Left ventricle myocardium inferior (tissue), 1 donor: ENCODE measurements at places on chromosomes 6 and 20. TPM values are rescaled to one million over a fixed set of nuclear protein-coding genes. Genes with fewer than 3 reads are reported as not detected.

DNA sequence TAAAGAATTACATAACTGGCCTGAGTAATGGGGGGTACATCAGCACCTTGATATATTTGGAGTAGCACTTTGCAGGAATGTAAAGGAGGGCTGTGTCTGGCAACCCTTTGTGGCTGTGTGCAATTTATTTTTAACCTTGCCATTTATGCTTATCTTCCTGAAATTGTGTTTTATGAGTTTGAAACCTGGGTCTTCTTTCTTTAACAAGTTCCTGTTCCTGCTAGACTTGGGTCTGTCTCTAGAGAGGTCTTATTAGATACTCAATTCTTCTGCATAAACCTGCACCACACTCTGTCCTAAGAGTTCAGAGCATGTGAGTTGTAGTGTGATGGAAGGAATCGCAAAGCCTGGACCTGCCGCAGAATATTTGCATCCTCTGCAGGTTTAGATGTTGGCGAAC, 181.0 kb downstream of the JARID2 start:
- no peaks in the 10 kb centered on the region for H3K27me3 ChIP-seq
- no peaks in the 10 kb centered on the region for H3K36me3 ChIP-seq
- peaks cover 77% of the 10 kb centered on the region for H3K4me1 ChIP-seq
- no peak overlapping the region for H3K4me3 ChIP-seq
- H3K27ac ChIP-seq, result peak overlapping the region; percentile 9
- DNase-seq, result no peak

DNA sequence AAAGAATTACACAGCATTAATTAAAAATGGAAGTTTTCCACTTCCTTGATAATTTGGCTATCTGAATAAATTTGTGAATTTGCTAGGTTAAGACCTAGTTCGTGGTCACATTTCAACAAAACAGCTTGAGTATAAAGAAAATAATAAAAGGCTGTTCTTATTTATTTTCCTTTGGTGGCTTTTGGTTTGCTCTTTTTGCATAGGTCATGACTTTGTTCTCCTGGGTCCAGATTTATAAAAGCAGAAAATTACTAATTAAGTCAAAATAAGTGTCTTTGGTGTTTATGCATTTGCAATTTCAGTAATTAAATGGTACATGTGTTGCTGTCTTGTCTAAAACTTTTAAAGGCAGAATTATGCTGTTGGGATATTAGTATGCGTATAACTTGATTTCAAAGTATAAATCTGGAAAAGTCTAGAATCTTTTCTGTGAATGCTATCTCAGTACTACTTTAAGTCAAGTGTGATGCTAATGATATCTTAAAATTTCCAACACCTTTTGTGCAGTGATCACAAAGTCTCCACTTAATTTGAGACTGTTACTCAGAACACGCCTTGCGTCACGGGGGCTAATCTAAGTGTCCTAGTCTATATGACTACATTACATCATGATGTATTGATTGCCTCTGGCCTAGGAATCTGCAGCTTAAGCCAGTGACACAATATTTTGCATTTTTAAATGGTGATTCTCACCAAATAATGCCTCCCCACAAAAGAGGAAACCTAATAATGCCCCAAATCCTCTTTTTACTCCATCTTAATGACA, 41.0 kb downstream of the GNAS start:
- no peaks in the 10 kb centered on the region for H3K36me3 ChIP-seq
- peak overlapping the region; percentile 91 for H3K4me3 ChIP-seq
- H3K4me1 ChIP-seq, result peaks cover 68% of the 10 kb centered on the region

DNA sequence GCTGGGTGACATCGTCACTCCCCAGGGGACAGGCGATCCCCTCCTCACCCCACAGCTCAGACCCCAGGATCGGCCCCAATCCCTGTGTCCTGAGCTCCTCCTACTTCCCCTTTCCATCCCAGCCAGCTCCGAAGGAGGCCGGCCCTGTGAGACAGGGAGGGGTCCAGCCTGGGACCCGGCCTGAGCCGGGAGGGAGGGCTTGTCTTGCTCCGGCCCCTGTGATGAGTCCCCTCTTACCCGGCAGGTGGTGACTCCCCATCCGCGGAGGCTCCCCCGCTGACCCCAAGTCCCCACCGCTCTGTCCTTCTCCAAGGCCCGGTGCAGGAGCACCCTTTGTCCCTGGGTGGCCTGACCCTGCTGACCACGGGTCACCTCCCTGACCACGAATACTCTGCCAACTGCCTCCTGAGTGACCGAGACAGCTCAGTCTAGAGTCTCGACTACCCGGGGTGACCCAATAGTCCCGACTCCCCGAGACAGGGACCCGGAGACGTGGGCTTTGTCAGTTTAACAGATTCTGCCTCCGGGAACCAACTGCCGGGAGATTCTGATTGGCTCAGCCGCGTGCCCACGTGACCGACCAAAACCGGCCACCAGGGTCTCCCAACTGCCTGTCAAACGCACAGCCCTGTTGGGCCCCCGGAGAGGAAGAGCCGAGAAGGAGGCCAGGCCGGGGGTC, 187.4 kb upstream of the PROKR2 start:
- H3K36me3 ChIP-seq, result peaks cover 6% of the 10 kb centered on the region
- no peaks in the 10 kb centered on the region for H3K27me3 ChIP-seq
- peaks cover 7% of the 10 kb centered on the region for H3K4me1 ChIP-seq
- DNase-seq, result peak; percentile 77
- peak overlapping the region; percentile 88 for H3K27ac ChIP-seq

DNA sequence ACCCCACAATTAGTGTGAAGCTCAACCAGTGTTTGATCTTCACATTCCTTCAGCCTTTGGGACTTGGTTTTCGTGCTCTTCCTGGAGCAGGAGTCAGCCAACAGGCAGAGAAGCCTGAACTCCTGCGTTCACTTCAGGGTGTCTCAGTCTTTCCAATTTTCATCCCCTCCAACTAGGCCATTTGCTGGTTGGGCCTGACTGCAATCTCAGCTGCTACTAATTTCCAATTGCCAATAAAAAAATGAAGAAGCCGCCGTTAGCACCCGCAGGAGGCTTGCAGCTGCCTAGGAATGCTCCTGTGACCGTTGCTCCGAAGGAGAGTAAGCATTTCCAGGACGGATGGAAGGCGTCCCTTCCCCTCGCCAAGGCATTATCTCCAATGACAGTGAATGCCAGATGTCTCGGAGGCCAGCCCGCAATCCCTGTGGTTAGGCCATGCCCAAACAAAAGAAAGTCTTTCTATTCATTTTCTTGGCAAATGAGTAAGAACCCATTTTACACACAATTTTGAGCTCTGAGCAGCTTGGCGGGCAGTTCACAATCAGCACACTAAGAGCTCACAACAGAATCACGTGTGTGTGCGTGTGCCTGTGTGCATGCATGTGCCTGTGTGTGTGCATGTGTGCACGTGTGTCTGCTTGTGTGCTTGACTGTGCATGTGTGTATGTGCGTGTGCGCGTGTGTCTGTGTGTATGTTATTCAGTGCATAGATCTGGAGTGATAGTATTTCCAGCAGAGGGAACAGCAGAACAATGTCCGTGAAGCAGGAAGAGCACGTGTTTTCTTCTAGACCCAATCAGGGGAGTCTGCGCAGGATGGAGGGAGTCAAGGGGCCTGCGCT, 301.2 kb downstream of the SMOC2 start:
- H3K27me3 ChIP-seq, result no peaks in the 10 kb centered on the region
- H3K27ac ChIP-seq, result no peak overlapping the region
- no peaks in the 10 kb centered on the region for H3K4me1 ChIP-seq
- no peak for DNase-seq

DNA sequence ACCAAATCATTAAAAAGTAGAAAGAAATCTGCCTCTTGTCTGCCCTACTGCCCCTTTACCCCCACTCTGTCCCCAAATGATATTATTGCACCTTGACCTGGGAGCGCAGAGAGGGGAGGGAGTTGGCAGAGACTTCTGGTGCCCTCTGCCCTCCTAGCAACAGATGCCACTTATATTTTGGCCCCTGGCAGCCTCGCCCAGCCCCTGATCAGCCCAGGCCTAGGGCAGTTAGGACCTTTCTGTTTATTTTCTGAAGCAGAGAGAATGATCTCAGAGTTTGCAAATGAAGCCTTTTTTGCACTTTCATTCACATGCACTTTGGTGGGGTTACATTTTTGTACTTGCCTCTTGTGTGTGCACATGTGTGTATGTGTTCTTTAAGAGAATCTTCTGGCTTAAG, 8.4 kb upstream of the SGK2 start:
- H3K36me3 ChIP-seq, result peaks cover 3% of the 10 kb centered on the region
- no peak overlapping the region for H3K27ac ChIP-seq
- no peak for DNase-seq
- no peaks in the 10 kb centered on the region for H3K4me1 ChIP-seq

- no peaks in the 10 kb centered on the region for H3K36me3 ChIP-seq
- peaks cover 16% of the 10 kb centered on the region for H3K4me1 ChIP-seq
- H3K4me3 ChIP-seq, result peak overlapping the region; percentile 54
- no peak for DNase-seq
- H3K27ac ChIP-seq, result no peak overlapping the region
Observed at GRCh38 chr6:39313526-39314272, 520 bp downstream of the KCNK17 start.

- H3K27ac ChIP-seq, result no peak overlapping the region
- DNase-seq, result no peak
- H3K27me3 ChIP-seq, result no peaks in the 10 kb centered on the region
- no peak overlapping the region for H3K4me3 ChIP-seq
- peaks cover 43% of the 10 kb centered on the region for H3K4me1 ChIP-seq
Observed at GRCh38 chr20:48789185-48789668, 38.6 kb downstream of the PREX1 start.

DNA sequence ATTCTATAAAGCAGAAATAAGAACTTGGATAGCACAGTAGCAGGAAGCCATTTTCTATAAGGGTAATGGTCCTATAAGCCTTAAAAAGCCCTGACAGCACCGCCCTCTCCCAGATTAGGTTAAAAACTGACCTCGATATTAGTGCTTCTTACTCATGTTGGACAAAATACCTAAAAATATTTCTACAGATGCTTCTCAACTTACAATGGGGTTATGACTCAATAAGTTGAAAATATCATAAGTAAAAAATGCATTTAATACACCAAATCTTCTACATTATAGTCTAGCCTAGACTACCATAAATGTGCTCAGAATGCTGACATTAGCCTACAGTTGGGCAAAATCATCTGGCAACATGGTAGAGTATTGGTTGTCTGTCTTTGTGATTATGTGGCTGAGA, 70.3 kb downstream of the SESN1 start:
- H3K27ac ChIP-seq, result no peak overlapping the region
- peaks cover 67% of the 10 kb centered on the region for H3K4me1 ChIP-seq
- no peak overlapping the region for H3K4me3 ChIP-seq
- no peaks in the 10 kb centered on the region for H3K36me3 ChIP-seq
- H3K27me3 ChIP-seq, result no peaks in the 10 kb centered on the region

GRCh38 chr6:5729813-5730517, 276.8 kb downstream of the NRN1 start:
- H3K27me3 ChIP-seq, result no peaks in the 10 kb centered on the region
- no peak overlapping the region for H3K4me3 ChIP-seq
- no peak for DNase-seq
- H3K27ac ChIP-seq, result no peak overlapping the region

- H3K4me3 ChIP-seq, result peak overlapping the region; percentile 56
- peaks cover 77% of the 10 kb centered on the region for H3K4me1 ChIP-seq
- DNase-seq, result no peak
- H3K36me3 ChIP-seq, result no peaks in the 10 kb centered on the region
- no peak overlapping the region for H3K27ac ChIP-seq
Observed at GRCh38 chr20:21514553-21515251, 838 bp upstream of the NKX2-2 start.

GRCh38 chr6:150631984-150632642, 32.4 kb downstream of the PLEKHG1 start:
- DNase-seq, result no peak
- no peaks in the 10 kb centered on the region for H3K27me3 ChIP-seq
- H3K4me1 ChIP-seq, result peaks cover 54% of the 10 kb centered on the region
- peak overlapping the region; percentile 9 for H3K27ac ChIP-seq
- no peaks in the 10 kb centered on the region for H3K36me3 ChIP-seq

DNA sequence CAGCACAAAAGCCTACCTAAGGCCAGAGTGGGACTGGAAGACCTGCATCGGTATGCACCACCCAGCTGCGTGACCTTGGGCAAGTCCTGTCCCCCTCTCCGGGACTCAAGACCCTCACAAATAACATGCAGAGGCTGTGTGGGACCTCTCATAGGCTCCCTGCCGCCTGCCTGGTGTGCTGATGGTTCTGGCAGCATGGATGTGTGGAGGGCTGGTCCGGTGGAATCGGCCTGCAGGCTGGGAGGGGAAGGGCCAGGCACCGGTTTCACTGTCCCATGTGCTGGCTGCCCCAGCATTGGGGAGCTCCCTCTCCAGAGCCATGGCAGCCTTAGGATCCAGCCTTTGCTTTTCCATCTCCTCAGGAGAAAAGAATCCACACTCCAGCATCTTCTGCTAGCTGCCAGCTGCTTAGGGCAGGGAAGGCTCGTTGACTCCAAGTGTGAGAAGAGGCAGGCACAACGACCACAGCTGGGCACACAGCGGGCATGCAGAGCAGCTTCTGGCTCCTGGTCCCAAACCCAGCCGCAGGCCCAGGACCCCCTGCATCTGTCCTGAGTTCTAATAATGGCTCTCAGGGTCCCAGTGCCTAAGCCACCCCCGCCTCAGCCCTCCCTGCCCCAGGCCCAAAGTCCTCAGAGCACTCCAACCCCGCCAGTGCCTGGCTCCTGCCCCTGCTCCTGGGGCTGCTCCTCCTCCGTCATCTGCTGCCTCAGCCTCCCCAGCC, 32.5 kb downstream of the TFEB start:
- H3K27ac ChIP-seq, result peak overlapping the region; percentile 38
- H3K27me3 ChIP-seq, result no peaks in the 10 kb centered on the region
- no peak for DNase-seq
- peaks cover 98% of the 10 kb centered on the region for H3K4me1 ChIP-seq
- peaks cover 6% of the 10 kb centered on the region for H3K36me3 ChIP-seq
- H3K4me3 ChIP-seq, result no peak overlapping the region

- H3K36me3 ChIP-seq, result no peaks in the 10 kb centered on the region
- no peak overlapping the region for H3K27ac ChIP-seq
- no peak for DNase-seq
- peaks cover 39% of the 10 kb centered on the region for H3K4me1 ChIP-seq
- peaks cover 43% of the 10 kb centered on the region for H3K27me3 ChIP-seq
Observed at GRCh38 chr6:44267252-44267651, 1.9 kb upstream of the NFKBIE start.

GRCh38 chr20:48359692-48360341, 468.0 kb downstream of the PREX1 start:
- H3K36me3 ChIP-seq, result no peaks in the 10 kb centered on the region
- H3K4me3 ChIP-seq, result no peak overlapping the region
- no peaks in the 10 kb centered on the region for H3K4me1 ChIP-seq
- no peaks in the 10 kb centered on the region for H3K27me3 ChIP-seq

GRCh38 chr20:37920679-37921322, 17.9 kb downstream of the VSTM2L start:
- no peak overlapping the region for H3K4me3 ChIP-seq
- H3K36me3 ChIP-seq, result no peaks in the 10 kb centered on the region
- H3K27me3 ChIP-seq, result peaks cover 70% of the 10 kb centered on the region
- peaks cover 7% of the 10 kb centered on the region for H3K4me1 ChIP-seq

- no peaks in the 10 kb centered on the region for H3K27me3 ChIP-seq
- no peak for DNase-seq
- H3K36me3 ChIP-seq, result peaks cover 43% of the 10 kb centered on the region
- H3K4me3 ChIP-seq, result no peak overlapping the region
- no peak overlapping the region for H3K27ac ChIP-seq
Observed at GRCh38 chr6:43593938-43594337, 18.0 kb downstream of the POLH start.

Gene PI16
- total RNA-seq, result 25.9 TPM

Gene NRN1
- 8.8 TPM for total RNA-seq

Gene NHSL1
- 44.7 TPM for total RNA-seq

Gene UBD
- not detected for total RNA-seq

Gene TRIM40
- total RNA-seq, result not detected

Gene RWDD2A
- 3.3 TPM for total RNA-seq

Gene STMND1
- not detected for total RNA-seq

Gene ANKEF1
- total RNA-seq, result 1.3 TPM

Gene KCNQ2
- total RNA-seq, result 2.3 TPM

Gene FUT9
- total RNA-seq, result not detected

Gene ATAT1
- 2.7 TPM for total RNA-seq
